ENCODE measurements at places on chromosomes 5 and 9.

GRCh38 chr9:37221489-37222106 lies 101.2 kb downstream of the ZCCHC7 start:
- no peak for DNase-seq

DNA sequence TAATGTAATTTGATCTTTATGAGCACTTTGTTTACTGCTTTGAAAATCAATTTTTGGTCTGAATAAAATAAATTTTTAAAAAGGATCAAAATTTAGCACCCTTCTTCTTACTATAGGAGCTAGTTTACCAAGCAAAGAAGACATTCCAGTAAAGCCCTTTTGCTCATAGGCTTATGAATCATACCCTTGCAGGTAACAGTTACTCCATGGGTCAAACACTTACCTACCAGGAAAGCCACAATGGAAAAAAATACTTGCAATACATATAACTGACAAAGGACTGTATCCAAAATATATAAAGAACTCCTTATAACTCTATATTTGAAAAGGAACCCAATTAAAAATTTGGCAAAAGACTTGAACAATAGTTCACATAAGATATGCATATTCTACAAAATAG lies 66.6 kb downstream of the SHOC1 start:
- no peak for DNase-seq

- no peak for DNase-seq
Measured at GRCh38 chr5:170745481-170746071, 37.9 kb upstream of the GABRP start.

GRCh38 chr5:88376728-88377127 lies 108.1 kb upstream of the TMEM161B start:
- no peak for DNase-seq

DNA sequence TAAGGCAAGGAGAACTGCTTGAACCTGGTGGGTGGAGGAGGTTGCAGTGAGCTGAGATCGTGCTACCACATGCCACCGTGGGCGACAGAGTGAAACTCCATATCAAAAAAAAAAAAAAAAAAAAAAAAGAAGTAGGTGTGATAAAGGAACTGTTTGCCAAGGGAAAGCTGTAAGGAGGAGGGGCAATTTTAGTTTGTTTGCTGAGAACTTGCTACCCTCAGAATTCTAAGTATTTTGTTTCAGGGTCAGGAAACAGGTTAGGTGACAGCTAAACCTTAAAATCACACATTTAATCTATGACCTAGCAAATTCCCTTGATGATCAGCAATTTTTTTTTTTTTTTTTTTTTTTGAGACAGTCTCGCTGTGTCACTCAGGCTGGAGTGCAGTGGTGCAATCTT lies 7.2 kb upstream of the ARRDC3 start:
- DNase-seq: no peak

DNA sequence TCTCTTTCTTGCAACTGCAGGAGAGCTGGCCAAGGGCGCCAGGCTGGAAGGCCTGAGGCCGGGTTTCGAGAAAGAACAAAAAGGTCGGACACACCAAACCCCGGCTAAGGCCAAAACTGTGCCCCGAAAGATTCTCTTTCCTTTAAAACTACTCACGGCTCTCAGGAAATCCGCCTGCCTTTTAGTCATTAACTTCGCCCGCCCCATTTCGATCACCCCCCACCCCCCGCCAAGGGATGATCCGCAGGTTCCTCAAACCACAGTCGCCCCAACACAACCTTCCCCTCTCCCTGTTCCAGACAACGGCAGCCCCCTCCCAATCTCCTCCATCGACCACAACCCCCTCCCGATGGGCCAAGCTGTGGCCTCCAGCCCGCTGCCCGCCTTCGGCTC lies 536 bp downstream of the FEM1C start:
- DNase-seq: peak; percentile 60

- no peak for DNase-seq
Measured at GRCh38 chr5:22844155-22844554, 9.0 kb downstream of the CDH12 start.

GRCh38 chr5:96984506-96985192 lies 48.8 kb downstream of the LNPEP start:
- no peak for DNase-seq

DNA sequence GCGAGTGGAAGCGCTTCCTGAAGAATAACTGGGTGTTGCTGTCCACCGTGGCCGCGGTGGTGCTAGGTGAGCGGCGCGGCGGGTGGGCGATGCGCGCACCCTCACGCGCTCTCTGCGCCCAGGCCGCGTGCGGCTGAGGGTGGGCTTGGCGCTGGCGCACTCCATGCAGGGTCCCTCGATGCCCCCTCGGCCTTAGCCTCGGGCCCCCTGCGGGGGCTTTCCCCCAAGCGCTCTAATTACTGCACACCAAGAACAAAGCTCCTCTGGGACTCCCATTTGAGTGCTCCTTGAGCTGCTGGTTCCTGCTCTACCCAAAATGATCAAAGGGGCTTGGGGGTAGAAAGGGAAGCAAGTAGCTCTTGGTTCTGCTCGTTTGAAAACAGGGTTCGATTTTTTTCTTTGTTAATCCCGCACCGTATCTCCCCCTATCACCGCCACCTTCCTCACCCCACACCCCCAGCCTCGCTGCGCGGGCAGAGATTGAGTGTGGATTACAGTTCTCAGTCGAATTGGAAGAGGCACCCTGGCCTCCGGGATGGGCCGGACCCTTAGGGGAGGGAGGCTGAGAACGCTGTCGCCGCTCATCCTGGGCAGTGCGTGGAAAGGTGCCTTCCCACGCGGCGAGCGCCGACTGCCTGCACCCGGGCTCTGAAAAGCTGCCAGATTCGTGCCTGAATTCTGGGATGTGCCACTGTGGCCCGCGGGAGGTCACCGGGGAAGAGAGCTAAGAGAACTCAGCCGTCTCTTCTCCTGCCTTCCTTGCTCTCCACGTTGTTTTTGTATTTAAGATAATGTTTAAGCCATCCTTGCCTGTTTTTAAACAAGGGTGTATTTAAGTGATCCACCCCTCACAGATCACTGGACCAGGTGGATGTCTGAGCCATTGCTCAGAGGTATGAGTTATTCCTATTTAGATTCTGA lies 697 bp downstream of the SLC1A1 start:
- no peak for DNase-seq

DNA sequence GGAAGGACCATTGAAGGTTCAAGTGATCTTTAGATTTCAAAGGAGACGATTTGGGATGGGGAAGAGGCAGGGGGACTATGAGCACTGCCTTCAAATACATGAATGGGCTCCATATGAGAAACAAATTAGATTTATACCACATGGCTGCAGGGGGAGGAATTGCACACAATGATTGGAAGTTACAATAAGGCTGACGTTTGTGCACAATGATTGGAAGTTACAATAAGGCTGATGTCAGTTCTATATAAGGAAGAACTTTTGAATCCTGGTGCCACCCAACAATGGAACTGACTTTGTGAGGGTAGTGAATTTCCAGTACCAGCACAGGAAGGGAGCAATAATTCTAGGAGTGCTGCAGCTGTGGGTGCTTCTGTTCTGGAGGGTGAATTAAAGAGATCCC lies 95.7 kb upstream of the PTGER4 start:
- no peak for DNase-seq

DNA sequence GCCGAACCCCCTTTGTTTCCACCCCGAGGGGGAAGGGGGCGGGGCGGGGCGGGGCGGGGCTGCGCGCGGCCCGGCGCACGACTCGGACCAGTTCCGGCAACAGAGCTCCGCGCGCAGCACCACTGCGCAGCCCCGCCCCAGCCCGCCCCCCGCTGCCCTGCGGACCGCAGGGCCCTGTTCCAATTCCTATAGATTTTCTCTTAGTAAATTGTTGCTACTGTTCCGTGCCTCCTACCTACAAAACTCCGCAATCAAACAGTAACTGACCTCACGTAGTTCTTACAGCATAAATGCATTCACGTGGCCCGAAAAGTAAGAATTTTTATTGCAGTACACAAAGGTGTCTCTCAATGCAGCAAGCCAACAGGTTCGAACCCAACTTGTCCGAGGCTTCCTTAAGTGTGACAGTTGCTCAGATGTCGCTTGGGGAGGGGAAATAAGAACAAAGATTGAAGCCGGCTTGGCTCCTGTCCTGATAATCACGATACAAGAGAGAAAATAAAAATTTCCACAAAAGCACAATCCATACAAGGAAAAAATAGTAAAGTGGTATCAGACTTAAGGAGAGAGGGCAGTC lies 1.2 kb upstream of the RNF38 start:
- DNase-seq: no peak

- DNase-seq: no peak
Measured at GRCh38 chr9:35116539-35116897, 856 bp upstream of the ATOSB start.

DNA sequence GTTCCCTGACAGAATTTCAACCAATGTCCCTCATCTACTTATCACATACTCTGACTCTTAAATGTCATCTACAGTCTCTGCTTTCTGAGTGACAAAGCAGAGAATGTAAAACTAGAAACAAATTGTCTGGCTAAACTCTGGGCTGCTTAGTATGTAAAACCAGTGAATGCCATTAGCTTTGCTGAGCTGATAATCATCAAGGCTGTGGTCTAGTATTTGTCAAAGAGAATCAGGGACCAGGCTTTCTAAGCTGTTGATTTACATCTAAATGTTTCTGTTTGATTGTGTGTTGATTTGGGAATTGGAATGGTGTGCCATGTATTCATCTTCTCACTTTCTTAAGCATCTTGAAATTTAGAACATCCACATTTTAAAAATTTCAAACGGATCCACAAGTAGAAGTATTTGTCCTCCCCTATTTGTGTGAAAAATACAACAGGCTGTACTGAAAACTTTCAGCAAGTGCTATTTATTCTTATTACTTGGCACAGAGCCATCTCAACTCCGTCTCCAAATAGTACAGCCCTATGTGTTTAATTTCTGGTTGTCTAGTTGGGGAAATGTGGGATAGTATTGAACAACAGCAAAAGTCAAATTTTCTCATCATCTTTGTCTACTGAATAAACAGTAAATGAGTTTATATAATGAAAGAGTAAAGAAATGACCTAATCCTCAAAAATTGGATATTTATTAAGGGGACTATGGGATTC lies 251.5 kb downstream of the KCTD16 start:
- DNase-seq: no peak

GRCh38 chr5:155773680-155774079 lies 553.3 kb upstream of the SGCD start:
- DNase-seq: no peak

- DNase-seq: no peak
Measured at GRCh38 chr9:79489261-79490000, 82.3 kb upstream of the TLE4 start.

DNA sequence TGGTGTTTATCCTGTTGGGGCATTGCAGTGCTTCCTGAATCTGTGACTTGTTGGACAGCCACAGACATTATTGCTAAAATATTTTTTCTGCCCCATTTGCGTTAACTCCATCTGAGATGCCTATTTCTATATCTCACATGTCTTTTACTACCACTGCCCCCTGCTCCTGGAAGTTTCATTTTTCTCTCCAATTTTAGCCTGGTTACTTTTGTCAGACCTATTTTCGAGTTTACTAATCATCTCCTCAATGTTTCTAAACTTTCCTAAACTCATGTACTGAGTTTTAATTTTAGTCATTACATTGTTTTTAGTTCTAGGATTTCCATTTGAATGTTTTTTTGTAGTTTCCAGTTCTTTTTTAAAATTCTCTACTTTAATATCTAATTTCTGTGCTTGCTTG lies 17.6 kb downstream of the HAPLN1 start:
- DNase-seq: no peak

DNA sequence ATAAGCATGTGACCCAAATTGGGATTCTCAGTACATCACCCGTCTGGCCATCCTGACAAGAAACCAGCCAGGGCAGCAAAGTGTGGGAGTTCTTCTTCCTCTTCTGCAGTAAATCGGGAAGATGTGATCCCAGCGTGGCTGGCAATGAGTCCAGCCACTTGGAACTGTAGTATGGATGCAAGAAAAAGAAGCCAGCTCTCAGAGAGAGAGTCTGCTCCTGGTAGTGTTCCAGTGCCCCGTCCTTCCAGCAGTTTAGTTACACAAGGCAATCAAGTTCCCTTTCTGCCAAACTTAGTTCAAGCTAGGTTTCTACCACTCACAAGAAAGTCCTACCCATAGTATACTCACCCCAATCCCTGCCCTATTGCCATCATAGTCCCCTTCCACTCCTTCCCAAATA lies 65.6 kb downstream of the CDK5RAP2 start:
- no peak for DNase-seq

- DNase-seq: no peak
Measured at GRCh38 chr5:126394211-126394788, 28.9 kb upstream of the GRAMD2B start.

GRCh38 chr5:60497706-60498500 lies 202.1 kb downstream of the DEPDC1B start:
- no peak for DNase-seq

GRCh38 chr9:76725011-76725546 lies 39.2 kb upstream of the PCA3 start:
- no peak for DNase-seq

DNA sequence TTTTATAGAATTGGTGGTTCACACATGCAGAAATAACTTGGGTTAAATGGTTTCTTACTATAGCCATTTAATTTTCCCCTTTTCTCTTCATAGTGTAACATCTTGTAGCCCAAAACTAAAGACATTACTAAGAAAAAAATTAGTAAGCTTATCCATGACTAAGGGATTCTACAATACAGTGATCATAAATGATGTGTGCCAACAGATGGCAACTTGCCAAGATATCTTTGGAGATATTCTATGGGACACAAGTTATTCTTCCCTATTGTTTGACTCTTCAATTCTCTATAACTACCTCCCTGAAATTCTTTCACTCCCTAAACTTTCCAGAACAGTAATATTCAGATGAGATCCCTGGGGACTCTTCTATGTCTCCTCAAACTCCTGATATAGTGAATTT lies 580.6 kb downstream of the PTPRD start:
- DNase-seq: no peak

GRCh38 chr5:133081703-133082102 lies 29.9 kb downstream of the HSPA4 start:
- no peak for DNase-seq

GRCh38 chr5:944992-945685 lies 52.5 kb downstream of the TRIP13 start:
- no peak for DNase-seq

- no peak for DNase-seq
Measured at GRCh38 chr9:37920471-37921167, 16.7 kb upstream of the SLC25A51 start.

GRCh38 chr9:109272745-109273144 lies 48.1 kb downstream of the EPB41L4B start:
- no peak for DNase-seq

- no peak for DNase-seq
Measured at GRCh38 chr5:68140763-68141162, 74.8 kb upstream of the PIK3R1 start.

Measured in activated naive CD4-positive, alpha-beta T cell treated with anti-CD3 and anti-CD28 coated beads, Interleukin-2, amount 50 U/mL, for 16 hours (primary cell).